ENCODE measurements at places on chromosomes 1 and 21.

GRCh38 chr1:20713440-20713839, 4.4 kb downstream of the KIF17 start:
- no peak for DNase-seq

GRCh38 chr1:59198564-59198963, 98.3 kb upstream of the FGGY start:
- no peak for DNase-seq

DNA sequence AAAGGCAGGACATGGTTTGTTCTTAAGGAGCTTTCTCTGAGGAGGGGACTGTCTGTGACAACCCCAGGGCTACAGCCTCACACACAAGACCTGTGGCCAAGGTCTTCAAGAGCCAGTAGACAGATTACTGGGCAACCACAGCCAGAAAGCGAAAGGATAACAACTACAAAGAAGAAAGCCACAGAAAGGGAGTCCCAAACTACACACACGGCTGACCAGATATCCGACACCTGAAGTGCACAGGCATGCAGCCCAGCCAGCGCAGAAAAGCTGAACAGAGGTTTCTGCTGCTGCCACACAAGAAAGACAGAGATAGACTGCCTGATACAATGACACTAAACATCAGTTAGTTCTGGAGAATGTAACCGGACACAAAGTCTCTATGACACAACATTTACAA, 21.4 kb upstream of the NADK start:
- no peak for DNase-seq

DNA sequence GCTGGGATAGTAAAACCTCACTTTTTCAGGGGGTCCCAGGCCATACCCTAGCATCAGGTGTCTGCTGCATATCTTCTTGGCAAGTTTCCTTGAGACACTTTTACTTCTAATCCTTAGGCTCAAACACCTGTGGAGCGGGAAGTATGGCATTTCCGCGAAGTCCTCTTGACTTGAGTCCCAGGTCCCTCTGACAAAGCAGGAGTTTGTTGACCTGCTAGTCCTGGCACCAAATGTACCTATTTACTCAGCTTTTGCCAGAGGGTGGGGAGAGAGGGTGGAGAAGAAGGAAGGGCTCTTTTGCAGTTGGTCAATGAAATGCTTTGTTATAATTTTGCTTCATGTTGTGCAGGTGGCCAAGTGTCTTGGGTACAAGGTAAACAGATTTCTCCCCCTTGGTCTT, 59.7 kb downstream of the CLIC6 start:
- no peak for DNase-seq

GRCh38 chr1:165942927-165943597, 115.6 kb downstream of the UCK2 start:
- no peak for DNase-seq

DNA sequence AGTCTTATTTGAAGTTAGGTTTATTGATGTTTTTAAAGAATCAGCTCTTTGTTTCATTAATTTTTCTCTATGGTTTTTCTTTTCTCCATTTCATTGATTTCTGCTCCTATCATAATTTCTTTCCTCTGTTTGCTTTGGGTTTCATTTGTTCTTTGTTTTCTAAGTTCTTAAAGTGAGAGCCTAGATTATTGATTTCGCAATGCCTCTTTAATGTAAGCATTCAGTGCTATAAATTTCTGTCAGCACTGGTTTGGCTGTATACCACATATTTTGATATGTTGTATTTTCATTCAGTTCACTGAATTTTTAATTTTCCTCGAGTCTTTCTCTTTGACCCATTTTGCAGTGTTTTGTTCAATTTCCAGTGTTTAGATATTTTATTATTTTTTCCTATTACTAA, 68.7 kb downstream of the DNAH14 start:
- no peak for DNase-seq

GRCh38 chr1:243792891-243793290, 57.2 kb downstream of the AKT3 start:
- DNase-seq: no peak

GRCh38 chr1:102687383-102687782, 420.9 kb downstream of the COL11A1 start:
- no peak for DNase-seq

GRCh38 chr1:24409535-24409934, 4.0 kb downstream of the STPG1 start:
- DNase-seq: no peak

- DNase-seq: no peak
Measured at GRCh38 chr1:33446590-33446989, 15.7 kb upstream of the PHC2 start.

- DNase-seq: no peak
Measured at GRCh38 chr1:51044199-51044598, 57.8 kb upstream of the C1orf185 start.

GRCh38 chr21:25735646-25736597, 1.1 kb downstream of the GABPA start:
- DNase-seq: peak; percentile 77

GRCh38 chr1:37362594-37363385, 111.6 kb upstream of the ZC3H12A start:
- no peak for DNase-seq

GRCh38 chr1:163300568-163300967, 21.2 kb upstream of the NUF2 start:
- DNase-seq: no peak

DNA sequence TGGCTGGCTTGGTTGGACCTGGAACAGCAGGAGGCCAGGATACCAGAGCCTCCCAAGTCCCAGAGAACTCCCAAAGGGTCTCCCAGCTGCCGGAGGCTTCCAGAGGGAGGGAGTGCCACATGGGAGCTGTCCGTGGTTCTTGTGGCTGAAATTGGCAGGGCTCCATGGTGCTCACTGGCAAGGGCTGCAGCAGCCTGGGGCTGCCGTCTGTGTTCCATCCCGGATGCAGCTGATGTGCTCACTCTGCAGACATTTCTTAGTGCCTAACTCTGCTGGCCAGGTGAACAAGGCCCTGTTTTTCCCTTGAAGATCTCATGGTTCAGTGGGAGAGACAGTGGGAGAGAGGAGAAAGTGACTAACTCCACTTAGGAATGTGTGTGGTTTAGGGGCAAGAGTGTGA, 261.1 kb downstream of the CAMTA1 start:
- no peak for DNase-seq

DNA sequence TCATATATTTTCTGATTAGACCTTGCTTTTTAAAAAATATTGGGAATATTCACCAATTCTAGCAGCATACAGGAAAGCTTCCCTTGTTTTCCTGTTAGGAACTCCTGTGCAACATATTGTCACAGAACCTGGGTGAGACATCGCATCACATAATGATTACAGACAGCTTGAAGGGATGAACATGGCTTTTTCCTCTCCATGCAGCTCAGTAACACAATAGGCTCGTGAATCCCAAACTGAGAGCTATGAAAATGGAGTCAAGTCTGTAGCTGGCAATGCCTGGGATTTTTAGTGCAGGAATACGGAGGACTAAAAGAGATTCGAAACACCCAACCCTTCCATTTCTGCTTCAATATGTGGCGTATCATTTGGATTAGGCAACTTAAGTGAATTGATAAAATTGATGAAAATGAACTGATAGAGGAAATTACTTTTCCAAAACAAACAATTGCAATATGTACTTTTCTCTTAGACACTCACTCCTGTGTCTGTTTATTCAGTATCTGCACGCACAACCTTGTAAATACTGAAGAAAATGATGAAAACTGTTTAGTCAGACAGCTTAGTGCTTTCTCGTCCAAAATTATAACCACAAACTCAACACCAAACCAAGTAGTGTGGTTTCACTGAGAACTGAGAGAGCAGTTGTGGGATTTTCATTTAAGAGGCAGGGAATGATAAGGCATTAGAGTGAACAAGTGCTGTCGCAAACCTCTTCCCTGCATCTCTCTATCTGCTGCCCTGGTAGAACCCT, 250.4 kb downstream of the PTBP2 start:
- no peak for DNase-seq

GRCh38 chr1:6301526-6301925, 40.6 kb upstream of the GPR153 start:
- no peak for DNase-seq

DNA sequence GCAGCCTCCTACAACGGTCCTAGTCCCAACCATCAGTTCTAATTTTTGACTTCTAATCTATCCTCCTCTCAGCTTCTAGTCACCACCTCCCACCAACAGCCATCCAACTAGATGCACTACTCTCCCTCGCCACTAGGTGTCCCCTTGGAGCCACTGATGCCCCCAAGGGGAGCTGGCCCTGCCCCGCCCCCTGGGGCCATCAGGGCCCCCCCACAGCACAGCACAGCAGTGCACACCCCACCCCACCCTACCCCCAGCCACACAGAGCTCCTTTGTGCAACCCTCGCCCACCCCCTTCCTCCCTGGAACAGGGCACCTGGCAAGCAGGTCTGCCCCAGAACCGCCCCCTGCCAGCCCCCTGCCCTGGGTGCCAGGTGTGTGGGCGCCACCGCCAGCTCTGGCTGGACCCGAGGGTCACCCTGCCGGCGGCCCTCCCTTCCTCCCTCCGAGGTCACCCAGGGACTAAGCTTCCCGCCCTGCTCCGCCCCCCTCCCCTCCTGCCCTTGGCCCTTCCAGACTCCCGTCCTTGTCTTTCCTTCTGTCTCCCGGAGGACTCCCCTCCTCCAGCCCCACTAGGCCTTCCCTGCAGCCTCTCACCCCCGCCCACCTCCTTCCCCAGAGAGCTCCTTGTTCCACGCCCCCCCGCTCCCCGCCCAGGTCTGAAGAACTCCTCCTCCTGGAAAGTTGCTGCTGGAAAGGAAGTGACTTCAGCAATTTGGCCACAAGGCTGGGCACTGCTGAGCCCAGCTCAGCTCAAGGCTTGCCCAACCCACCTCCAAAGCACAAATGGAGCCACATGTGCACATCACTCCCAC, 47.0 kb downstream of the AHDC1 start:
- peak; percentile 41 for DNase-seq

- no peak for DNase-seq
Measured at GRCh38 chr1:225820522-225821120, 10.7 kb downstream of the EPHX1 start.

DNA sequence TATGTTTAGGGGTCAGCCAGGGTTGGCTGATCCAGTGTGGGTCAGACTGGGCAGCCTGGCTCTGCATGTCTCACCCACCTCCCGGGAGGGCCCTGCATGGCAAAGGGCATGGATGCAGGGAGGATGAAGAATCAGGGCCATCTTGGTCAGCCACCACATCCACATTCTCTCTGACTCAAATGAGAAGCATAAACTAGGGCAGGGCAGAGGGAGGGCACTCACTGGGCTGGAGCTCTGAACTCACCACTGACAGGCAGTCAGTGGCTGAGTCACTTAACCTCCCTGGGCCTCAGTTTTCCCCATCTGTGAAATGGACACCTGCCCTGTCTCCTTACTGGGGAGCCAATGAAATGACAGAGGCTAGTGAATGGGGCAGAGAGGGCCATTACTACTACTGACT, 4.3 kb upstream of the CELA2A start:
- no peak for DNase-seq

DNA sequence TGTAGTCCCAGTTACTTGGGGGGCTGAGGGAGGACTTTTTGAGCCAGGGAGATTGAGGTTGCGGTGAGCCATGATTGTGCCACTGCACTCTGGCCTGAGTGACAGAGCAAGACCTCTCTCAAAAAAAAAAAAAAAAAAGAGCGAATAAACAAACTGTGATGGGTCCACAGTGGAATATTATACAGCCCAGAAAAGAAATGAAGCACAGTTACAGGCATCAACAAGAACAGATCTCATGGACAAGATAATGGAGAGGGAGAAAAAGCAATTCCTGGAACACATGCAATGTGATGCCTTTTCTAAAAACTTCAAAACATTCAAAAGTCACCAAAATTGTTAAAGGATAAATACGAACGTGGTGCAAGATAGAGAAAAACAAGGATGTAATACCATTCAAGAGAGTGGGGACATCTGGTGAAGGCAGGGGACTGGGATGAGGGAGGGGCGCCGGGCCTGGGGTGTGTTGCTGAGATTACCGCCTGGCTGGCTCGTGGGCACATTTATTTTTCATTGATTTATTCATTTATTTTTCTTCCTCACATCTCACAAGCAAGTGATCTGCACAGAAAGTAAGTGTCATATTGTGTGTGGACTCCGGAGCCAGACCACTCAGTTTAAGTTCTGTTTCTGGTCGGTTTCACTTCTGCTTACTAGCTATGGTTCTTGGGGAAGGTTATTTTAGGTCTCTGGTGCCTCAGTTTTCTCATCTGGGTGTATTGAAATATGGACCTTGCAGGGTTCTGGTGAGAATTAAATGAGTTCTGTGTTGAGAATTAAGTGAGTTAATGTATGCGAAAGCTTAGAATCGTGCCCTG, 30.1 kb downstream of the ABCG1 start:
- no peak for DNase-seq

DNA sequence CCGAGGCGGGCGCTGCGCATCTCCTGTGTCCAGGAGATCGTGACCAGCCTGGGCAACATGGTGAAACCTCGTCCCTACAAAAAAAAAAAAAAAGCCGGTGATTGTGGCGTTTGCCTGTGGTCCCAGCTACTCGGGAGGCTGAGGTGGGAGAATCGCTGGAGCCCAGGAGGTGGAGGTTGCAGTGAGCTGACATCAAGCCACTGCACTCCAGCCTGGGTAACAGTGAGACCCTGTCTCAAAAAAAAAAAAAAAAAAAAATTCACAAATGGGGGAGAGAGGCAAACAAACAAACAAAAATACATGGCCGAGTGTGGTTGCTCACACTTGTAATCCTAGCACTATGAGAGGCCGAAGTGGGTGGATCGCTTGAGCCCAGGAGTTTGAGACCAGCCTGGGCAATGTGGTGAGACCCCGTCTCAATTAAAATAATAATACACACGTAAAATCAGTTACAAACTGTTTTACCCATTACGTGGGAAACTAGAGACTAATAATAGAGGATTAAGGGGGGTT, 758 bp downstream of the TATDN3 start:
- DNase-seq: no peak

GRCh38 chr1:89025928-89026327, 3.3 kb upstream of the GBP3 start:
- no peak for DNase-seq

DNA sequence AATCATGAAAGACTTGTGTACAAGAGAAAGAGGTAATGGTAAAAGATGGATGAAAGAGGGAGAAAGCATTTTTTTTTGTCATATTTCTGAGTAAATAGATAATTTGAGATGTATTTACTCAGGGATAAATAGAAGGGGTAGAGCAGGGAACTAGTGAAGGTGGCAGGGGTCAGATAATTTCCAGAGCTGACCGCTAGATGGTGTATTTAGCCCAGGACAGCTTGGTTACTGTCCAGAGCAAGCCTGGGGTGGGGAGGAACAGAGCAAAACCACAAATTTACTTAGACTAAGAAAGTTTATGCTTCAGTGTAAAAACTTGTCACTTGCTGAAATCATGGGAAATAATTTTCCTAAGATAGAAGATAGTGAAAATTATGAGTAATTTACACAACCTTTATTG, 91.5 kb downstream of the XCL2 start:
- no peak for DNase-seq

- no peak for DNase-seq
Measured at GRCh38 chr1:25676488-25676887, 59.9 kb downstream of the MAN1C1 start.

DNA sequence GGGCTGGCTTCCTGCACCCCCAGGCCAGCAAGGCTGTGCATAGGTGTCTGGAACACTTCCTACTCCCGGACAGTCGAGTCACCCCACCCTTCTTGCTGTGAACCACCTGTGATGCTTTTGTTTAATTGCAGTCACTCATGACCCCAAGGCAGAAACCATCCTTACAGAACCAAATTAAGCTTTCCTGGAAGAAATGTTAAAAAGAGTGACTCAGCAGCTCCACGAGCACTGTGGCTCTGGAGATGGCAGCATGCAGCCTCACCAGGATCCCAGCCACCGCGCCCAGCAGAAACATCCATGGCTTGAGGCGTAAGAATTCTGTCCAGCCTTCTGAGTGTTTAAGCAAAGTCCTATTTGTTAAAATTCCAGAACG, 28.8 kb downstream of the SNAP47 start:
- DNase-seq: no peak

GRCh38 chr1:5576011-5576672, 416.1 kb downstream of the NPHP4 start:
- no peak for DNase-seq

Measured in NCI-H1930 (cell line).